ENCODE measurements at places on chromosomes 11 and 22.

- no peak for DNase-seq
Observed at GRCh38 chr11:100672498-100673033, 14.5 kb upstream of the ARHGAP42 start.

GRCh38 chr22:19615001-19615461, 90.8 kb upstream of the CLDN5 start:
- DNase-seq = no peak

DNA sequence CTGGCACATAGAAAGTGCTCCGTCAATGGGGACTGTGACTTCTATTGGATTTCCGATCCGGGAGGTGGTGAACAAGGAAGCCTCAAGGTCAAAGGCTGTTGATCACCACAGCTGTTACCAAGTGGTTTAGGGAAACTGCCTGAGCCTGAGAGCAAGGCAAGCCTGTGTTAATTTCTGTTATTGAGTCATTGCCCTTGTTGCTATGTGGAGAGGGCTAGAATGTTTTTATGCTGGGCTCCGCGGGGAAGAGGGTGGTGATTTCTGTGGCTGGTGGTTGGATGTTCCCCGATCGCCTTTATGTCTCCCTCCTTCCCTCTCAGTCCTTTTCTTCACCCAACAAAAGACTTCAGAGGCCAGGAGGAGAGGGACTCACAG, 108.5 kb upstream of the ALX4 start:
- DNase-seq = no peak

GRCh38 chr11:75733431-75734107, 15.9 kb downstream of the MOGAT2 start:
- no peak for DNase-seq

- DNase-seq = no peak
Observed at GRCh38 chr11:69504576-69505335, 23.3 kb downstream of the LINC01488 start.

GRCh38 chr11:115808351-115808940, 304.2 kb upstream of the CADM1 start:
- DNase-seq = no peak

- DNase-seq = no peak
Observed at GRCh38 chr22:25395915-25396314, 168.6 kb upstream of the GRK3 start.

GRCh38 chr11:13184295-13184794, 93.2 kb upstream of the BMAL1 start:
- DNase-seq = no peak

DNA sequence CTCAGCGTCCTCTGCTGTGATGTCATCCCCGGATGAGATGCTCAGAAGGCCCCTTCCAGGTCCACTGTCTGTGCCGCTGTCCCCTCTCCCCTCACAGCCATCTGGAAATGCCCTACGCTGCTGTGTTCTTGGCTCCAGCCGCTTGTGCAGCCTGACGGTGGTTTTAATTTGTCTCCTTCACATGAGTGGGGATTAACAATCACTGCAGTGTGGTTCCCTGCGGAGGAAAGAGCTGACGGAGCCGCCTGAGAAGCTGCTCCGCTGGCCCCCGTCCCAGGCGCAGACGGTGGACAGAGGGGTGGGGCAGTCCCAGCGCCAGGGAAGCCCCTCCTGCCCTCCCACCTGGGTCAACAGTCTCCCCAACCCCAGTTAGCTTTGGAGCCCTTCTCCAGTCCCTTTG, 67.5 kb upstream of the PHF21B start:
- no peak for DNase-seq

GRCh38 chr11:99593197-99593596, 572.4 kb downstream of the CNTN5 start:
- DNase-seq = no peak

GRCh38 chr11:134253188-134253993, at the start of the genes ACAD8 and THYN1:
TSS of gene ACAD8 (plus strand) at chr11:134253568. CDS start at chr11:134253601, 33 bp downstream.
TSS of gene THYN1 (minus strand) at chr11:134253352. CDS start at chr11:134252882, 470 bp downstream.
- peak; percentile 99 for DNase-seq

GRCh38 chr11:121421149-121421901, 30.8 kb upstream of the SORL1 start:
- no peak for DNase-seq

DNA sequence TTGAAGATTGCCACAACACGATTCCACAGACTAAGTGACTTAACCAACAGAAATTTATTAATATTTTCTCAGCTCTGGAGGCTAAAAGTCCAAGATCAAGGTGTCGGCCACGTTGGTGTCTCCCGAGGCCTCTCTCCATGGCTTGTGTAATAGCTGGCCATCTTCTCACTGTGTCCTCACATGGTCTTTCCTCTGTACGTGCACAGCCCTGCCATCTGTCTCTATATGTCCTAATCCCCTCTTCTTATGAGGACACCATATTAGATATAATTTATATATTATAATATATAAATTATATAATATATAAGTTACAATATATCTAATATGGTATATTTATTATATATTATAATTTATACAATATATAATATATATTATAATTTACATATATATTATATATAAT, 25.1 kb upstream of the SCGB1A1 start:
- no peak for DNase-seq

- DNase-seq = no peak
Observed at GRCh38 chr22:25497716-25498115, 66.8 kb upstream of the GRK3 start.
